Inflammatory macrophage treated with lipopolysaccharide for 4 hours (primary cell): ENCODE measurements at places on chromosomes 16 and 17.

- DNase-seq, result peak; percentile 88
Measured at GRCh38 chr16:47037746-47038458, 64.4 kb upstream of the DNAJA2 start.

- no peak for DNase-seq
Measured at GRCh38 chr16:52563767-52564611, 17.0 kb upstream of the TOX3 start.

DNA sequence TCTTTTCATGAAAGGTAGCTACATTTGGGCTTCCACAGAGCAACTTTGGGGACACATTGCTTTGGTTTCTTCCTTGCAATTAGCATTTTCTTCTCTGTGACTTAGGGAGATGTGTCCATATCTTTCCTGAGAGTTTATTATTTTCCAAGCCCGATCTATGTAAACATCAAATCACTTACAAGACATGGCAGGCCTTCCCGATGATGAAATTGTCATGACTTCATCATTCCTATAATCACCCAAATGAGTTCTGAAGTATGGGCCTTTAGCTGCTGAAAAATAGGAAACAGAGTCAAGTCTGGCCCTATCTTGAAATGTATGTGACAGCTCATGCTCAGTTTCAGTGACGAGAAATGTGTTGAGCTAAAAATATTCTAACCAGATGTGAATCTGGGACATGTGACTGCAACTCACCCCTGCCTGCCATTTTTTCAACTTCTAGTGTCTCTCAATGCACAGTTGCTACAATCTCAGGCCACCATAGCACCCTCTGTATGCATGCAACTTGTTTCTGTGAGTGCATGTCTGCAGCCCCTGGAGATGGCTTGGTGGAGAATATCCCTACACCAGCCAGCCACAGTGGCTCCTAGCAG lies 199.6 kb upstream of the MAF start:
- no peak for DNase-seq

DNA sequence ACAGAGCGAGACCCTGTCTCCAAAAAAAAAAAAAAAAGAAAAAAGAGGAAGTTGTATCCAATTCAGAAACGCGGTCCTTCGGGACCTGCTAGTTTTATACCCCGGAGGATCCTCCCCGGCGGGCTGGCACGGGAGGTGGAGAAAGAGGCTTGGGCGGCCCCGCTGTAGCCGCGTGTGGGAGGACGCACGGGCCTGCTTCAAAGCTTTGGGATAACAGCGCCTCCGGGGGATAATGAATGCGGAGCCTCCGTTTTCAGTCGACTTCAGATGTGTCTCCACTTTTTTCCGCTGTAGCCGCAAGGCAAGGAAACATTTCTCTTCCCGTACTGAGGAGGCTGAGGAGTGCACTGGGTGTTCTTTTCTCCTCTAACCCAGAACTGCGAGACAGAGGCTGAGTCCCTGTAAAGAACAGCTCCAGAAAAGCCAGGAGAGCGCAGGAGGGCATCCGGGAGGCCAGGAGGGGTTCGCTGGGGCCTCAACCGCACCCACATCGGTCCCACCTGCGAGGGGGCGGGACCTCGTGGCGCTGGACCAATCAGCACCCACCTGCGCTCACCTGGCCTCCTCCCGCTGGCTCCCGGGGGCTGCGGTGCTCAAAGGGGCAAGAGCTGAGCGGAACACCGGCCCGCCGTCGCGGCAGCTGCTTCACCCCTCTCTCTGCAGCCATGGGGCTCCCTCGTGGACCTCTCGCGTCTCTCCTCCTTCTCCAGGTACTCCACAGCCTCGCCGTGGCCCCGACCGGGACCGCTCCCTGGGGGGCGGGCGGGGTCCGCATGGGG lies at the start of gene CDH3:
CDH3 (plus strand) TSS at position 596 of the 779 bp plus-strand sequence; CDS start at position 666, 70 bp downstream.
- DNase-seq, result peak; percentile 7

GRCh38 chr16:78321620-78322360 lies 222.3 kb downstream of the WWOX start:
- no peak for DNase-seq

GRCh38 chr17:2393174-2393953 lies 7.5 kb downstream of the MNT start:
- peak; percentile 87 for DNase-seq

GRCh38 chr16:11029948-11030347 lies 85.6 kb downstream of the CLEC16A start:
- no peak for DNase-seq

DNA sequence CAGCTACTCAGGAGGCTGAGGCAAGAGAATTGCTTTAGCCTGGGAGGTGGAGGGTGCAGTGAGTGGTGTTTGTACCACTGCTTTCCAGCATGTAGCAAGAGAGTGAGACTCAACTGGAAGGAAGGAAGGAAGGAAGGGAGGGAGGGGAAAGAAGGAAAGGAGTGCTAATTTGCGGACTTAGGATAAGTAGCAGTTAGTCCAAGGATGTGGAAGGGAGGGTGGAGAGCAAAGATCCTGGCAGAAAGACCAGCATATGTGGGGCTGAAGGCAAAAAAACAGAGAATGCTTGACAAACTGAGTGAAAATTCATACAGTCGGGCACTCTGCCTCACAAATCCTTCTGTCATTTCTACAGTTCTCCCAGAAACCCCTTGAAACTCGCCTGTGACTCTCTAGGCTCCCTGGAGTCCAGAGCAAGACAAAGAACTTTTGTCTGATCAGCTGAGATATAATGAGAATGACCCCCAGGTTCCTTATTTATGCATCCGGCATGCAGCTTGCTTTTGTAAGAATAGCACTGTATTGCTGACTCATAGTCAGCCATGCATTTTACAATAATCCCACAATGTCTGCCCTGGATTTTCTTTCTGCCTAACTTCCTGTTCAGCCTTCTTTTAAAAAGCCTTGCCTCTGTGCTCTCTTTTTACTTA lies 31.5 kb downstream of the CDK5RAP3 start:
- peak; percentile 97 for DNase-seq
